ENCODE measurements at places on chromosomes 12 and 14.

- peak; percentile 30 for DNase-seq
Observed at GRCh38 chr12:110256780-110257431, 24.1 kb upstream of the ATP2A2 start.

- no peak for DNase-seq
Observed at GRCh38 chr14:102424520-102424919, 61.8 kb downstream of the TECPR2 start.

DNA sequence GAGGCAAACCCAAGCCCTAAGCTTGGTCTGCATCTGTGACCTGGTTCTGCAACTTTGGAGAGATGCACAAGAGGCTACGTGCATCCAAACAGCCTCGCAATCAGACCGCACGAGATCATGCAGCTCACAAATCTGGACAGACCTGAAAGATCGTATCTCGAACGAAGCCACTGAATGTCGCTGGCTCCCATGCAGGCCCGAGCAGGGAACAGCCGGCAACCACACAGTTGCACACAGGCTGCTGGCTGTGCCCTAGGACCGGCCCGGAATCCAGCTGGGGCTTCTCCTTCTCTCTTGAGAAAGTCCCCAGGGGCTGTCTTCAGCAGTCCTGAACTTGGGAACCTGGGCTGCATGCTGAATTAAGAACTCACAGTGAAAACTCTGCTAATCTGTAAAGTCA, 27.9 kb downstream of the WNT5B start:
- peak; percentile 65 for DNase-seq

DNA sequence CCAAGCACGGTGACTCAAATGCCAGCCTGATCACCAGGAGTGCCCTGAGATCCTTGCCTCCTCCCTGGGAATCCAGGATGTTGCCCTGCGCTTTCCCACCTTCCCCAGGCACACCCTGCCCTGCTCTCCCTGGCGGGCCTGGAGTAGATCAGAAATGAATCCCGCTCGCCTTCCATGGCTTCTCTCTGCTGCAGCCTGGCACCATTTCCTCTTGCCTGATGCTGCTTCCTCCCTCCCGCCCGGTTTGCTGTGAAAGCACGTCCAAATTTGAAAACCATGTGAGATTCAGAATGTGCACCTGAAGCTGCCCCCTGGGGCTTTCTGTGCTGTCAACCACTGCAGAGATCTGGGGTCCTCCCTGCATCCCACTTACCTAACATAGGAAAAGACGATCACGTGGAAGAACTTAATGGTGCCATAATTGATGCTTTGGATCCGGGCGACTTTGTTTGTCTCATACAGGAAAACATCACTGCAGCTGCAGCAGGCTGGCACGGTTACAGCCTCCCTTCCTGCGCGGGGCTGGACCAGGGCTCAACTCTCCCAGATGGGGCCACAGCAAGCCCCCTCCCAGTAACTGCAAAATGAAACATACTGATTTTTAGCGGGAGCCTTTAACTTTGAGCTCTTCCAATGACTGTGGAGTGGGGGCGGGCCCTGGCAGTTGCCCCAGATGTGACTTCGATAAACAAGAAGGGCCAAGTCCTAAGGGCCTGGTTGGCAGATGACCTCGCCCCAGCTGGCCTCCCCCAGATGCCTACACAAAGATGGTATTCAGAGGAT, 24.9 kb upstream of the C12orf76 start:
- DNase-seq: peak; percentile 68

GRCh38 chr12:81255456-81255855, 177.6 kb downstream of the ACSS3 start:
- no peak for DNase-seq

GRCh38 chr12:118375348-118375747, 1.0 kb upstream of the SUDS3 start:
- no peak for DNase-seq

DNA sequence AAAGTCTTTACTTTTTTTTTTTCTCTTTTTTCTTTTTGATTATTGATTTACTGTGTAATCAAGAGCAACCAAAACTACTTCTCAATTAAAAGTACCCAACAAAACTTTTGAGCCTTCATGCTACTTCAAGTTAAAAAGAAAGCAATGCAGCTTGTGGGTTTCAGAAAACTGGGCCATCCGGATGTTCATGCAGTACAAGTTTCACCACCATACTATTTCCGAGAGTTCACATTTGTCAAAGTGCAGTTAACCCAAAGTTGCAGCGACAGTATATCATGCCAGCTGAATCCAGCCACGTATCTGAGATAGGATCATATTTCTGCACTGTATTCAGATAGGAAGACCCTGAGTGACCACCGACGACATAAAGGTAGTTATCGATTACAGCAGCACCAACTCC, 33.0 kb downstream of the KLHL28 start:
- no peak for DNase-seq

GRCh38 chr14:36047912-36048311, 128.6 kb downstream of the PTCSC3 start:
- no peak for DNase-seq

DNA sequence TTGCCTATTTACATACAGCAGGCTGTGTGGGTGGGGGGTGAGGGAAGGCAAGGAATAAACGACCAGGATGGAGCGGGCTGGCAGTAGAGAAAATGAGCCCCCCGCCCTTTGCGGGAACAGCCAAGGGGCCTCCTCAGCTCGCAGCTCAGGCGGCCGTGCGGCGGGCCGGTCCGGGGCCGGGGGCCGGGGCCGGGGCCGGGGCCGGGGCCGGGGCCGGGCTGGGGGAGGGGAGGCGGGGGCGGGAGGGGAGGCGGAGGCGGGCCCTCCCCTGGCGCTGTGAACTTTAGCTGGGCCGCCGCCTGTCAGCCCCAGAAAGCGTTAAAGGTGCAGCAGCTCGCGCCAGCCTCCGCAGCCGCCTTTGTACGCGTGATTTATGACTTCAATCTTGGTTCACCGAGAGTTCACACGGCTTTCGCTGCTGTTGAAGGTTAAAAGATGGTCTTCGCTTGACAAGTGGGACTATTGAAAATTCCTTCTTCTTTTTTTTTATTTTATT, 28.8 kb downstream of the HOXC4 start:
- DNase-seq: peak; percentile 65

GRCh38 chr14:102823546-102823945, 46.3 kb downstream of the TRAF3 start:
- DNase-seq: no peak

GRCh38 chr14:73173092-73173735, 36.9 kb downstream of the PSEN1 start:
- peak; percentile 82 for DNase-seq

GRCh38 chr14:50363714-50364111, 33.0 kb downstream of the CDKL1 start:
- DNase-seq: no peak

DNA sequence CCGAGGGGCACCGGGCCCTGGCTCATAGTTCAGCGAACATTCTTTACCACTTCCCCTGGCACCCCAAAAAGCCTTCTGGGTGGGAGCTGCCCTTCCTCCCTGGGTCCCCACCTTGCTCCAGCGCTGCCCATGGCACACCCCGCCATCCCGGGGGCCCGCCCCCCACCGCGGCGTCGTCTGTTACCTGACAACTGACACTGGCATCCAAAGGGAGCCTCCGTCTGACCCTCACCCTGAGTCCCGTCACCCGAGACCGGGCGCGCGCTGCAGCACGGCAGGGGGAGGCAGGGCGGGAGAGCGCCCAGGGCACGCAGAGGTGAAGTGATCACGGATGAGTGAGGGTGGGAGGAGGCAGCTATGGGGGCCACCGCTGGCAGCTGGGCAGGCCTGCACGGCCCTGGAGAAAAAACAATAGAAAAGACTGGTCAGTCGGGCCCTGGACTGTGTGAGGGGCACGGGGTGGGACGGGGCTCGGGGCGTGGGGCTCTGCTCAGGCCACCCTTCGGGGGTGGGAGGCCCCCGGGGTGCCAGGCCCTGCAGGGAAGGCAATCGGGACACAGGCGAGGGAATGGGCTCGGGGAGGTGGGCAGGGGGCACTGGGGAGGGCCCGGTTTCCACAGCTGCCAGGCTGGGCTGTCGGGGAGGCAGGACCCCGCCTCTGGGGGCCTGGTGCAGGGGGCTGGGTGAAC, 40.7 kb downstream of the BCL11B start:
- DNase-seq: no peak

GRCh38 chr12:94873734-94874517, 129.6 kb downstream of the NDUFA12 start:
- DNase-seq: peak; percentile 77

GRCh38 chr14:62429683-62430082, 615.6 kb downstream of the KCNH5 start:
- DNase-seq: no peak

- DNase-seq: no peak
Observed at GRCh38 chr14:28652782-28653181, 113.8 kb upstream of the FOXG1 start.

DNA sequence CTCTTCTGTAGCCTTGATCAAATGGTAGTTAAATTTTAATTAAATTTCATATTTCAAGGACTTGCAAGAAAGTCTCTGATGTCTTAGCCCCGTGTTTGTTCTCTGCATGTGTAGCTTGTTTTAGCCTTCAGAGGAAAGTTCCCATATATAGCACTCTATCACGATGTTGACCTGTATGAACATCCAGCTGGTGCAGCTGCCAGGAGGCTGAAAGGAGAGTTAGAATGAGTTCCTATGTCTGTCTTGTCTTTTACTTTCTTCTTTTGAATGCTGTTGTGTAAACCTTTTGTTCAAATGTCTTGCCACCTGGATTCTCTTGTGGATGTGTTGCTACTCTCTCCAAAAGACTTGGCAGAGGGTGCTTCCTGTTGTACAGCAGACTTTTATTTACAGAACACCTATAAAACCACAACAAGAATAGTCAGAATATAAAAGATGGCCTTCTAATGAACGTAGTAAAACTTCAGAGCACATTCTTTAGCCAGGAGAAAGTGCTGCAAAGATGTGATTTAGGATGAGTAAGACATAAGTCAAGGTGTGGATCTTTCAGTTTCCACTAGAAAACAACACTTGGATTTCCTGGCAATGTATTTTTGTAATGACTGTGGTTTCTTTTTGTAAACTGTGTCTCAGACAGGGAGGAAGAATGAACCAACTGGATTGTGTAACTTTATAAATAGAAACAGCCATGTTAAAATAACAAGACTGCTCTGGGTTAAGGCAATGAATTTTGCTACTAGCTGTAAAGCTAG, 17.2 kb downstream of the NAV3 start:
- DNase-seq: no peak

DNA sequence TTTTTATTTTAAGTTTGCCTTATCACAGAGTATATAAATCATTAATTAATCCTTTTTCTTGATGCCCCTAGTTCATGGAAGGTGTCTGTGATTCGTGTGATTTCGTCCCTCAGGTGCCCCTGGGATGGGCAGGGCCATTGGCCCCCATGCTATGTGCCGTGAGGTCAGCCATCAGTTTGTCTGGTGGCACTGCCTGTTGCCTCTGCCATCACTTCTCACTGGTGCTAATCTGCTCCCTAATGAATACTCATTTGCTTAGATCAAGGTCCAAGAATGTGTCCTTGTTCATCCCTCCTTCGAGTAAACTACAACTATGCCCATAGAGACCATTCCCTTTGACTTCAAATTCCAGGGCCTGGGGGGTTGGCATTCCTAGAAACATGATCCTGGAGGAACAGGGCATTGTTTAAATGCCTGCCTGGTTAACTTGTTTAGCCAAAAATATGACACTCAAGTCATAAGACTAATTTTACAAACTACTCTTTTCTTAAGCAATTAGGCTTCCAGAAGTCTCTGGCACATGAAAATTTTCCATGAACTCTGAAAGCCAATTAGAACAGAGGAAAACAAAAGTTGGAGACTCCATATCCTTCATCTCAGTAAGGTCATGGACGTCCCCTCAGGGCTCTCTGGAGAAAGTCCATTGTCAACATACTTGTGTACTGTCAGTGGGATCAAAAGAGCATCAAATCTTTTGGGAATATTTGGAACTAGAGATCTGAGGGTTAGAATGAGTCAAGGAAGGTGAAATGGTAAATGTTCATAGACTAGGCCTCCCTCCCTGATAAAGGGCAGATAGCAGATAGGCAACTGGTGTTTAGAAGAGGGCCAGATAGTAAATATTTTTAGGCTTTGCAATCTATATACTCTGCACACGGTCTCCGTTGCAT, 90.9 kb upstream of the PLXNC1 start:
- DNase-seq: no peak

DNA sequence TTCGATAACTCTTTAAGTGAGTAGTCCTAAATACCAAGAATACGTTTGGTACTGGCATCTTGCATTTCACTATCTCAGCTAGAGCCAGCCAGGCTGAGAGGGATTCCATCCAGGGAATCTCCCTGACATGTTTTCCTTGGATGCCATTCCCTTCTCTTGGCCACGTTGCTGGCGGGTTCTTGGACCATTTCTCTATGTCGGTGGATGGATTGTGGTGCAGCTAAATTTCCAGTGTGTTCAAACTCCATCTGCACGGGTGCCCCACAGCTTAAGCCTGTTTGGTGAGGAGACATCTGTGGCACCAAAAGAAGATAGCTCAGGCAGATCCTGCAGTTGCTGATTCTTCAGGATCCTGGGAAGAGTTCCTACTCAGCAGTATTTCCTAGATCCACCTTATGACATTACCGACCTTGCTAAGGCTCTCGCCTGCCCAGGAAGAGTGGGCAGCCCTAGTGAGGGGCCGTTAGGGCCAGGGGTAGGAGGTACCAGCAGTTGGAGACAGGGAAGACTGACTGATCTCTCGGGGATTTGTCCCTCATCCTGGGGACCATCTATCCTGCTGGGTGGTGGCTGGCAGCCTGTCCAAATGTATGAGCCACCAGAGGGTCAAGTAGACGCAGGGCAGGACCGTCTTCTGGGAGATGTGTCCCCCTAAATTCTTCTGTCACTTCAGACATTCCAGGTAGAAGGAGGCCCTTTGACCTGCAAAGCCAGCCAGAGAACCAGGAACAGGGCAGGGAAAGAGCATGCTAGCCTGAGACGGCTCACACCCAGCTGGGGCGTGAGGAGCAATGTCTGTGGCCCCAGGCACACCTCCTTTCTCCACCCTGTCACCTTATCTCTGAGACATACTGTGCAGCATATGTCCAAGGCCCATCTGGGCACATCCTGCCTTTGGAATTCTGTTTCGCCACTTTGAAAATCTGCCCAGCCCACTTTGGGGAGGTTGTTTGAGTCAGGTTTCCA, 72.6 kb upstream of the CAPRIN2 start:
- no peak for DNase-seq

DNA sequence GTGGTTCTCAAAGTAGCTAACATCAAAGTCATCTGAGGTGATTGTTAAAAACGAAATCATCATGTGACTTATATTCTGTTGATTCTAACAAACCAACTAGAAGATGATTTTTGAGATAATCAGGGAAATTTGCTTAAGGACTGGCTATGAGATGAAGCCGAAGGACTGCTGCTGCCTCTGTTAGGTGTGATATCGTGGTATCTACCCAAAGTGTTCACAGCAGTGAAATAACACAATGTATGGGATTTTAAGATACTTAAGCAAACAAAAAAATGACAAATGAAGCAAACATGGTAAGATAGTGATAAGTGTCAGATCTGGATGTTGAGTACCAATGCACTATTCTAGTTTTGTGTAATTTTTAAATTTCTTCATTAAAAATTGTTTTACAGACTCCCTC, 59.1 kb downstream of the GXYLT1 start:
- no peak for DNase-seq

All from lung (tissue), 17 donors.